Stimulated activated CD8-positive, alpha-beta memory T cell treated with anti-CD3 and anti-CD28 coated beads, Interleukin-2, amount 100 ng/mL, for 48 hours (primary cell): ENCODE measurements at places on chromosomes 12 and 14.

GRCh38 chr12:1434296-1434955, 160.0 kb downstream of the FBXL14 start:
- DNase-seq, result no peak

DNA sequence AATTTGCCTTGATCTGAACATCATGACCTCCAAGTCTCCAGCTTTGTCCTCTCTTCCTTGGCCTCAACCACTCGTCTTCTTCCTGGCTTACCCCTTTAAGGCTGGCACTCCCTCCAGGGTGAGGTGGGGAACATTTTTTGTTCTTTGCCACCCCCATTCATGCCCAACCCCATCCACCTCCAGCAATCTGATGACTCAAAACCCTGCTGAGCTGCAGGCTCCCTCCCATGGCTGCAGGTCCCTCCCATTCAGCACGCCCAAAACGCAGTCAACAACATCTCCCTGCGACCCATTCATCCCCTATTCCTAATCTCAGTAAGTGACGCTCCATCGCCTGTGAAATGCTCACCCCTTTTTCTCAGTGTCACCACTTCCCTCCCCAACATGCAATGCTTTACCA, 138.8 kb upstream of the PRMT8 start:
- DNase-seq, result no peak

- no peak for DNase-seq
These were observed 10.9 kb downstream of the HIF1A start for GRCh38 chr14:61706096-61706690.

- DNase-seq, result no peak
These were observed 24.0 kb downstream of the TCTN1 start for GRCh38 chr12:110637869-110638441.

GRCh38 chr12:69779928-69780327, 41.3 kb downstream of the RAB3IP start:
- DNase-seq, result no peak

- DNase-seq, result no peak
These were observed 14.6 kb upstream of the FBXO34 start for GRCh38 chr14:55256586-55256985.

- no peak for DNase-seq
These were observed 5.5 kb upstream of the RNASE10 start for GRCh38 chr14:20499881-20500280.

DNA sequence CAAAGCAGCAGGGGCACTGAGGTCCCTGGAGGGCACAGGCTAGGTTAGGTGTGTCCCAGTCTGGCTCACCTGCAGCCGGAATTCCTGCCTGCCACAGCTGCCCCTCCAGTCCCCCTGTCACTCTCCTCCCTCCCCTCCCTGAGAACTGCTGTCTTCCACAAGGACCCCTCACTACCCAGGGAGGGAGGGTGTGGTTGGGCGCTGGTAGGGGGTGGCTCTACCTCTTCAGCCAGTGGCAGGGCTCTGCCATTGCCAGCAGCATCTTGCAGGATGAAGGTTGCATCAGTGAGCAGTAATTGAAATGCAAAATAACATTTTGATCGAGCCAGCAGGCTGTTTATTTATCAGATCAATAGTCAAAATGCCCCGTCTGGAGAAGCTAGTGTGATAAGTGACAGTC, 45.7 kb downstream of the ESRRB start:
- no peak for DNase-seq

- no peak for DNase-seq
These were observed 87.7 kb downstream of the TMEM30B start for GRCh38 chr14:61193476-61193875.

GRCh38 chr12:46160101-46160980, 108.5 kb downstream of the SLC38A1 start:
- no peak for DNase-seq

GRCh38 chr12:130192642-130193345, 30.5 kb downstream of the FZD10 start:
- no peak for DNase-seq

- no peak for DNase-seq
These were observed 3.7 kb upstream of the ZFP36L1 start for GRCh38 chr14:68796418-68797101.

GRCh38 chr14:105333020-105333490, 18.5 kb downstream of the PACS2 start:
- no peak for DNase-seq

DNA sequence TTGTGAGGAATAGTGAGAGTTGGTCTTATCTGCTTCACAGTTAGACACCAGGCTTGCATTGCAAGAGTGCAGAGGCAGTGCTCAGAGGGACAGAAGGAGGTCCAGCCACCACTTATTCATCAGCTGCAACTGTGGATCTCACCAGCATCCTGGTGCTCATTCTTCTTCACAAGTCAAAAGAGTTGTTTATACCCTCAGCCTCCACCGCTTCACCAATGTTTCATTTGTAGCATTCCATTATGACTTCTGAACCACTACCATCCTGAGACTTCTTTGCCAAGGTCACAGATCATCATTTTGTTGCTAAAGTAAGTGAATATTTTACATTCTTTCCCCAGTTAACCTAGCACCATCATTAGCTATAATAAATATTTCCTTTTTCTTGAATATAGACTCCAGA, 230.5 kb upstream of the KITLG start:
- DNase-seq, result no peak

DNA sequence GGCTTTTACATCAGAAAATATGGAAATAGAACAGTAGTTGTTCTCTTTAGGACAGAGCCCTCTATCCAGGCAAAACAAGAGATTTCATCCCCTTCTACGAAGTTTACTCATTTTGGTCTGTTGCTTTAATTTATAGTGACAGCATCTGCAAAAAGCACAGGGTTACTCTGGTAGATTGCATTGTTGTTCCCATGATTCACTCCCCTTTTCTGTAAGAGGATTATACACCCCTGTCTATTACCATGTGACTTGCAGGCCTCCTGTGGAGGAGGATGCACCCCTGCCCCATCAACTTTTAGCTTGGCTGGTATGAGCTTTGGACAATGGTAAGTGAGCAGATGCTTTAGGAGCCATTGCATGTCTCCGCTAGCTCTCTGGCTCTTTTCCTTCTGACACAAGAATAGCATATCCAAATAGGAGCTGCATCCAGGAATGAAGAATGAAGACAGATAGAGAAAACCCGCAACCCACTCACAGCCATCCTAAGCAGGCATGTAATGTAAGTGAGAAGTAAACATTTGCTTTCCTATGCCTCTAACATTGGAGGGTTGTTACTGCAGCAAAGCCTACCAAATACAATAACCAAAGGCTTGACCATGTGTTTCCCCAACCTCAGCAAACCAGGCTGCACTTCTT, 304.2 kb downstream of the AKAP6 start:
- DNase-seq, result no peak

DNA sequence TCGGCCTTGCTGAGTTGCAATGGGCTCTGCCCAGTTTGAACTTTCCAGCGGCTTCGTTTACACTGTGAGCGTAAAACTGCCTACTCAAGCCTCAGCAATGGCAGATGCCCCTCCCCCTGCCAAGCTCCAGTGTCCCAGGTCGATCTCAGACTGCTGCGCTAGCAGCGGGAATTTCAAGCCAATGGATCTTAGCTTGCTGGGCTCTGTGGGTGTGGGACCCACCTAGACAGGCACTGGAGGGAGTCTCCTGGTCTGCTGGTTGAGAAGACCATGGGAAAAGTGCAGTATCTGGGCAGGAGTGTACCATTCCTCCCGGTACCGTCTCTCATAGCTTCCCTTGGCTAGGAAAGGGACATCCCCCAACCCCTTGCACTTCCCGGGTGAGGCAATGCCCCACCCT, 88.2 kb downstream of the KLHL28 start:
- DNase-seq, result no peak

DNA sequence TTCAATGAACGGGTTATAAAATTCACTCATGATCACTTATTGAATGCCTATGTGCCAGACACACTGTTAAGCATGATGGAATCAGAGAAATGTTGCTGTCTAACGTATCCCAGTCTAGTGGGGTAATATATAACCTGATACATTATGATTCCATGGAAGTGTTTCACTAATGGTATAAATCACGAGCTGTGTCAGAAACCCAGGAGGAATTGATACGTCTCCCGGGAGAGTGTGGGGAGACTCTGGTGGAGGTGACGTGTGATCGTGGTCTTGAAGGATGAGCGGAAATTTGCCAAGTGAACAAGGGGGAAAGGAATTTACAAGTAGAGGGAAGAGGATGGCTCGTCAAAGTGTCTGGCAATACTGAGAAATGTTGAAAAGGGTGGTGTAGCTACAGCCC, 26.5 kb downstream of the MANSC1 start:
- no peak for DNase-seq

GRCh38 chr12:40152783-40153383, 47.0 kb upstream of the SLC2A13 start:
- DNase-seq, result peak; percentile 17

DNA sequence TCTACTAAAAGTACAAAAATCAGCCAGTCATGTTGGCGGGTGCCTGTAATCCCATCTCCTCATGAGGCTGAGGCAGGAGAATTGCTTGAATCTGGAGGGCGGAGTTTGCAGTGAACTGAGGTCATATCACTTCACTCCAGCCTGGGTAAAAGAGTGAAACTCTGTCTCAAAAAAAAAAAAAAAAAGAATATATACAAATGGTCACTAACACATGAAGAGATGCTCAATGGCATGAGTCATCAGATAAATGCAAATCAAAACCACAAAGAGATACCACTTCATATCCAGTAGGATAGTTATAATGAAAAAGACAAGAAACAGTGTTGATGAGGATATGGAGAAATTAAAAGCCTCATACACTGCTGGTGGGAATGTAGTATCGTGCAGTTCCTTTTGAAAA, 33.6 kb upstream of the METAP2 start:
- no peak for DNase-seq

- no peak for DNase-seq
These were observed 777.9 kb downstream of the TMEM121 start for GRCh38 chr14:106304271-106304670.

DNA sequence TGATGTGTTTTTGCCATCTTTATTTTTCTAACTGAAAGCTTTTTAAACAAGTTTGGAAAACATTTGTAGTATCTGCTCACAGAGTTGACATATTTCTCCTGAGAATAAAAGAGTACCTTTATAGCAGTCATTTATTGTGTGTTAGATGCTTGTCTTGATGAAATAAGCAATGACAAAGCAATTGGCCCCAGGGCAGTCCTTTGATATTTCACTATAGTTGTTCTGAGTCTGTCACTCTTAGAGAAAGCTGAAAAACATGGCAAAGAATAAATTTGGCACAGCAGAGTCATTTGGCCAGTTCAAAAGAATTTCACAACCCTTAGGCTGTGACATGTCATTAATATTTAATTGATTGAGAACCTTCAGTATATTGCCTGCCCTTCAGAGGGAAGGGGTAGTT, 166.2 kb downstream of the PTPRO start:
- DNase-seq, result no peak

- DNase-seq, result no peak
These were observed 58.8 kb downstream of the TMEM30B start for GRCh38 chr14:61222388-61222787.

DNA sequence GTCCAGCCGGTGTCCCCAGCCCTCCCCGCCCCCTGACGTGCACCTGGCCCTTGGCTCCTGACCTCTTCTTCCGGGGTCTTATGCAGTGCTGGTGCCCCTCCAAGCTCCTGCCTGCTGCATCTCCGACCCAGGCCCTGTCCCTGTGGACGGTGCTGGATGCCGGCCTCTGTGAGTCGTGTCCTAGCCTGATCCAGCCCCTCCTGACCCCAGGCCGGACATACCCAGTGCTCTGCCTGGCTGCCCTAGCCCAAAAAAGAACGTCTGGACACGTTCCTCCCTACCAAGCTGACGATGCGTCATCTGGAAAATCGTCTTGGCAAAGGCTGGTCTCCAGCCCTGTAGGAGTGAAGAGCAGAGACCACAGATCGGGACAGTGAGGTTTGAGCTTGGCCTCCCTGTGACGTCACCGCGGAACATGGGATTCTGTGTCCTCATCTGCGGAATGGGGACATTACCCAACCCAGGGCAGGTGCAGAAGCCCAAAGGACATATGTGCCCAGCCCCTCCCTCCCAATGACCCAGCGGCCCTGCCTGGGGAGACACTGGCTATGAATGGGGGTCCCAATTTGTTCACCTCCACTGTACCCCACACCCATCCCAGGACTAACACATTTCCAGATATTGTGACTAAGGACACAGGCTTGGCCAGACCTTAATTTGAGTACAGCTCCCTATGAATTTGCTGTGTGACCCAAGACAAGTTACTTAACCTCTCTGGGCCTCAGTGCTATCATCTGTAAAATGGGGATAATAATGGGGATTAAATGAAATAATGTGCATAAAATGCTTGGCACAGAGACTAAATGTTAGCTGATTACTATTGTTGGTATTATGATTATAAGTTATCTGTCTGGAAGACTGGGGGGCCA, 51.0 kb upstream of the BCL11B start:
- no peak for DNase-seq

GRCh38 chr12:41531147-41531829, 343.2 kb downstream of the PDZRN4 start:
- no peak for DNase-seq

- no peak for DNase-seq
These were observed 968 bp upstream of the ARID4A start for GRCh38 chr14:58297412-58297761.

DNA sequence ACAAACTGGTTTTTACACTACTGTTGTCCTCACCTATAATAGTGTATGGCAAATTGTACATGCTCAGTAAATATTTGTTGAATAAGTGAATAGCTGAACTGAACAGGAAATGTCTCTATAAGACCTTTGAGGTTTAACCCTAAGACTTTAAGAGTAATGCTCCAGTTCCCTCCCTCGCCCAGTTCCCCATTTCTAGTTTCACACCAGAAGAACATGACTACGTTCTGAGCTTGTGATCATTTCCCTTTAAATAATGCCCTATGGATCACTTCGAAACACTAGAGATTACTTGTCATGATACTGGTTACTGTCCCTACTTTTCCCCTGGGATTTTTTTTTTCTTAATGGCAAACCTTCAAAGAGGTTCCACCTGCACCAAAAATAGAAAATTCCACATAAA, 69.3 kb downstream of the PRKD1 start:
- no peak for DNase-seq

GRCh38 chr14:50920482-50921230, 23.6 kb downstream of the PYGL start:
- DNase-seq, result no peak

DNA sequence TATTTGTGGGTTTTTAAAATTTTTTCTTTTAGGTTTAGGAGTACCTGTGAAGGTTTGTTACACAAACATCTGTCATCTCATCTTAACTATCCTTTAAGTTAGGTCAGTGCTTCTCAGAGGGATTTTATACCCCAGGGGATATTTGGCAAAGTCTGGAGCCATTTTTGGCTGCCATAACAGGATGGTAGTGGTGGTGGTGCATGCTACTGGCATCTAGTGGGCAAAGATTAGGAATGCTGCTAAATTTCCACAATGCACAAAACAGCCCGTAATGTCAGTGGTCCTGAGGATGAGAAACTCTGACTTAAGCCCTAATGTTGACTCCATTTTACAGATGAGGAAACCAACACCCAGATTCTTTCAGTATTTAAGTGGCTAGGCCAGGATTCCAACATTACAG, 85.2 kb upstream of the MYF6 start:
- no peak for DNase-seq

- peak; percentile 21 for DNase-seq
These were observed 122.1 kb downstream of the CALM1 start for GRCh38 chr14:90518941-90519256.

GRCh38 chr12:89863493-89863938, 154.9 kb upstream of the ATP2B1 start:
- DNase-seq, result no peak
